ENCODE measurements at places on chromosomes 7 and 10.

- DNase-seq = peak; percentile 14
Observed at GRCh38 chr10:48306870-48307710, 613 bp downstream of the MAPK8 start.

- no peak for DNase-seq
Observed at GRCh38 chr7:29243910-29244655, 49.5 kb downstream of the CHN2 start.

- DNase-seq = no peak
Observed at GRCh38 chr10:87651801-87652200, 7.9 kb upstream of the PAPSS2 start.

GRCh38 chr7:1106793-1107421, 19.0 kb downstream of the GPER1 start:
- DNase-seq = no peak

GRCh38 chr10:131430716-131431412, 119.3 kb upstream of the TCERG1L start:
- no peak for DNase-seq

DNA sequence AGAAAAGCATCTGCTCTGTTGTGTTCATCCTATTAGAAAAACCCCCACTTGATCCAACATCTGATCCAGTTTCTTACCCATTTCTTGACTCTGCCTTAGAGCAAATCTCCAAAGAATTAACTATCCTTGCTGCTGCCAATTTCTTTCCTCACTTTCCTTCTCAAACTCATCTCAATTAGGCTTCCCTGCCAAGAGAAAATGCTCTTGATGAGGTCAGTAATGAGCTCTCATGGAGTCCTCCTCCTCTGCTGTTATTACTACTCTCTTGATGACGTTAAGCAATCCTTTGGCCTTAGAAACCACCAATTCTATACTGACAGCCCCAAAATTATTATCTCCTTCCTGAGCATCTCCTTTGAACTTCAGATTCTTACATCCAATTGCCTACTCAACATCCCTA, 162.0 kb upstream of the FAM13C start:
- peak; percentile 26 for DNase-seq

- no peak for DNase-seq
Observed at GRCh38 chr10:123134915-123135414, 805 bp upstream of the HMX3 start.

GRCh38 chr7:144063710-144064109, 5.9 kb upstream of the OR2A25 start:
- DNase-seq = no peak

DNA sequence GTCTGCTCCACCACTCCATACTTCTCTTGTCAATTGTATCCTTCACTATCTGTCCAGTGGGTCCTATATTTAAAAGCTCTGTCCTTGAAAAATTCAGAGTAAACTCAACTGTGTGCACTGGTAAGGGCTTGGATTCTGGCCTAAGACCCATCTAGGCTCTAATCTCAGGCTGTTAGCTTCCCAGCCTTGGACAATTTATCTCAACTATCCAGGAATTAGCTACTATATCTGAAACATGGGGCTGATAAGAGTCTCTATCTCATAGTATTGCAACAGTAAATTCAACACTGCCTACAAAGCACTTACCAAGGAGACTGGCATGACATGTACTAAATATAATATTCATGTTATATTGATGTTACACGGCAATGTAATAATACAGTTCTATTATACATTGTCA, 303.4 kb downstream of the XPNPEP1 start:
- no peak for DNase-seq

- peak; percentile 92 for DNase-seq
Observed at GRCh38 chr10:43863859-43864591, 215.3 kb upstream of the ZNF32 start.

GRCh38 chr7:150503581-150503980, 11.1 kb upstream of the GIMAP7 start:
- DNase-seq = no peak

DNA sequence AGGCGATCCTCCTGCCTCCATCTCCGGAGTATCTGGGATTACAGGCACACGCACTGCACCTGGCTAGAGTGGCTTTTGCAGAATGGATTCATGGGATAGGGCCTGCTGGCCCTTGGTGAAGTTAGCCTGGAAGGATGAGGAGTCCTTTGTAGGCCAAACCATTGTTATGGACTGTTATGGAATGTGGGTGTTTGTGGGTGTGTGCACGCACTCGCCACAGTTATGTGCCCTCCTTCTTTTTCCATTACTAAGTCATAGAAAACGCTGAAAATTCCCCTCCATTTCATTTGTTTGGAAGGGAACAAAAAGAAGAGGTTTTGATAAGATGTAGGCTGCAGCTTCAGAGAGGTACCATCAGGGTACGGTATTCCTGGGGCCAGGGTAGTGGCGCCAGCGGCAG, 15.0 kb downstream of the ZNF862 start:
- no peak for DNase-seq

- no peak for DNase-seq
Observed at GRCh38 chr7:143222782-143223181, 945 bp downstream of the TAS2R40 start.

Measured in fibroblast of mammary gland (primary cell).